ENCODE measurements at places on chromosomes 5 and 9.

- no peak for DNase-seq
Measured at GRCh38 chr9:134282138-134282650, 44.1 kb upstream of the RXRA start.

GRCh38 chr5:75608870-75609269 lies 2.4 kb upstream of the ANKDD1B start:
- DNase-seq, result no peak

DNA sequence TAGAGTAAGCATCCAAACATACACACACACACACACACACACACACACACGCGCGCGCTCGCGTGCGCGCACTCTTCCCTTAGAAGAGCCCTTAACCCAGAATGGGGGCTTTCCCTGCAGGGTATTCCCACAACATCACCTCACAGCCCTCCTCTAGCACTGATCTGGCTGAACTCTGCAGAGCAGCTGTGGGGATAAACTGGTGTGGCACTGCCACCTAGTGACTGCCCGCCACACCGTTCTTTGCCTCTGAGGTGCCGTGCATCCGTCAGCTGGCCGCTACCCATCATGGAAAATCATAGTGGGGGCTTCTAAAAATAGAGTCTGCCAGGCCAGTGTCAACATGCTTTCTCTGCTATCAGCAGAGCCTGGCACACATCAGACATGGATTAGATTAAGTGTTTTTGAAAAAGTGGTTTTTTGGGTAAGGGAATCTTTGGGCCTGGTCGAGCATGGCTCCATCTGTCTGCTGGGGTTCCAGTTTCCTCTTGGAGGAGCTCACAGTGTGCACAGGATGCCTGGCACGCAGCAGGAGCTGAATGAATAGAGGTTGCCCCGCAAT lies 88.1 kb downstream of the KCNN2 start:
- DNase-seq, result peak; percentile 62

GRCh38 chr5:149959406-149960236 lies 937 bp upstream of the SLC26A2 start:
- DNase-seq, result peak; percentile 90

GRCh38 chr5:91528831-91529230 lies 145.7 kb upstream of the ARRDC3 start:
- no peak for DNase-seq

- DNase-seq, result no peak
Measured at GRCh38 chr5:137201876-137202275, 297.2 kb downstream of the SPOCK1 start.

DNA sequence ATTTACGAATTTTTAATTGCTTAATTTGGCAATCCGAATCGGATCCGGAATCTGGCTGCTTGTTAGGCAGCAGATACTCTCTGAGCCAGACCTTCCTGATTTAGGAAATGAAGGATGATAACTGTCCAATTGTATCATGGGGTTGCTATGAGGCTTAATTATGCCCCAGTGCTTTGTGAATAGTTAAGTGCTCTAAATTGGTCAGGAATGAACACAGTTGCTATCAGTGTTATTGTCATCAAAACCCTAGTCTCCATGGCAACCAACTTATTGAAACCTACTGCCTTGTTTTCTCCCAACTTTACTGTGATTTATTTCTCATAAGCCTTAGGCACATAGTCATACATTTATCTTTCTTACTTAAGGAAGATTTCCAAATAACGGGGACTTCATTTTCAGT lies 47.9 kb downstream of the MAMDC2 start:
- DNase-seq, result no peak

DNA sequence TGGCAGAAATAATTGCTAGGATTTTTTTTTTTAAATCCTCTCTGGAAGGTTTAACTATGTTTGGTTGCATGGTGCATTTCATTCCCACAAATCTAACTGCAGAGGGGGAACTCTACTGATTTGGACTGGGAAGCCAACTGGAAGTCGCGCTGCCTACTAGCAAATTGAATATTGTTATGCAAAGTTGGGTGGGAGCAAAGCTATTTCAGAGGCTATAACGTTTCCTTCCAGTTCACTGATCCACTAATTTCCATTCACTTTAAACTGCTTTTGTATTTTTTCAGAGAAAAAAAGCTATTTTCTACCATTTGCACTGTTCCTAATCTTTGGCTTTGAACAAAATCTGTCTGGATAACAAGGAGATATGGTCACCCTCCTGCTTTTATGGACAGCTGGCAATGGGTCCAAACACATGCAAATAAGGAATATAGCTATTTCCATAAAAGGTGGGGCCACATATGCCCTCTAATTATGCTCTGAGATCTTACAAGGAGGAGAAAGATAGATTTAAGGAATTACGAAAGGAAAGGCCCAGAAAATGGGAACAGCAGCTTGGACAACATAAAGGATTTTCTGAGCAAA lies 40.1 kb downstream of the MACIR start:
- DNase-seq, result no peak

- DNase-seq, result no peak
Measured at GRCh38 chr9:75422944-75423522, 334.7 kb downstream of the OSTF1 start.

- DNase-seq, result no peak
Measured at GRCh38 chr5:154444556-154445421, 1.0 kb upstream of the SAP30L start.

GRCh38 chr9:81156381-81156780 lies 533.0 kb downstream of the TLE1 start:
- DNase-seq, result no peak

DNA sequence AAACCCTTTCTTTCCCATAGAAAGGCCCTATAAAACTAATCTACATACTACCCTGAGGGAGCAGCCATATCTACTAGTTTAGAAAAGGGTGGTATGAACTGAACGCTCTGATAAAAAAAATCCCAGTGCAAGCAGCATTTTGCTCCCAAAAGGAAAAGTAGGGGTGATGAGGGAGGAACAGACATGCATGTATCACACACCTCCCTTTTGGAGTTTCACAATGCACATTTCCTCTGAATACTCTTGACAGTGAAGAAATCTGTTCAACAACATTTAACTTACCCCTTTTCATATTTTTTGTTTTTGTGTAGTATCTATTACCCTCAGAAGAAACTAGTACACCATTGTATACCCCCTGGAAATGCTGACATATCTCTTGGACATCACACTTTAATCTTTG lies 411.4 kb downstream of the MAT2B start:
- peak; percentile 39 for DNase-seq

- peak; percentile 76 for DNase-seq
Measured at GRCh38 chr5:114419959-114420358, 58.1 kb downstream of the KCNN2 start.

DNA sequence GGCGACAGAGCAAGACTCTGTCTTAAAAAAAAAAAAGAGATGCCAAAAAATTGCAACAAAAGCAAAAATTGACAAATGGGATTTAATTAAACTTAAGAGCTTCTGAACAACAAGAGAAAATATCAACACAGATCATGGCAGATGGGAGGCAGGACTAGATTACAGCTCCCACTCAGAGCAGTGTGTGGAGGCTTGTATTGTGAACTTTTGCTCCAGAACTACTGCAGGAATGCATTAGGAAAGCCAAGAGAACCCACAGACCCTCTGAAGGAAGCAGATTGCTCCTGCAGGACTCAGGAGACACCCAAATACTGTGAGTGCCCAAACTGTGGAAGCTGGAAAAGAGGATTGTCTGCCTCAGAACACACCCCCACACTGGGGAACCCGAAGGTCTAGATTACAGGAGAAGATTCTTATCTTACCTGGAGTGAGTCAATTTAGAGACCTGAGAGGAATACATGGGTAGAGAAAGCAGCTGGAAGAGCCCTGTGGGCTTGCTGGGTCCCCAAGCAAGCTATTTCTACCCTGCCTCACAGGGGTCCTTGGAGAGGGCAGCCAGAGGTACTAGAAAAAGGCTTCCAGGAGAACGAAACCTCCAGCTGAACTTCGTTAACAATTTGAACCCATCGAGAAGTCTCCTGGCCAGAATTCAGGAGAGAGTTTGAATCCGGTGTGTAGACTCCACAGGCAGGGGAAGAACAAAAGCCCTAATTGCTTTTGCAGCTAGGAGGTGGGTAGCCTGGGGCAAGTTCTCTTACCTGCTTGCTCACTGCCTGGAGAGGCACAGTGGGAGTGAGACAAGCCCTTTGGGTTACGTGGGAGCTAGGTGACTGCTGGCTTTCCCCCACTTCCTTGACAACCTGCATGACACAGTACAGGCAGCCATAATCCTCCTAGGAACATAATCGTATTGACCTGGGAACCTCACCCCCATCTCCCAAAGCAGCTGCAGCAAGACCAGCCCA lies 593.4 kb upstream of the RGMB start:
- peak; percentile 61 for DNase-seq

- no peak for DNase-seq
Measured at GRCh38 chr5:34511915-34512314, 144.2 kb upstream of the RAI14 start.

- no peak for DNase-seq
Measured at GRCh38 chr5:167870055-167870454, 421.4 kb upstream of the WWC1 start.

DNA sequence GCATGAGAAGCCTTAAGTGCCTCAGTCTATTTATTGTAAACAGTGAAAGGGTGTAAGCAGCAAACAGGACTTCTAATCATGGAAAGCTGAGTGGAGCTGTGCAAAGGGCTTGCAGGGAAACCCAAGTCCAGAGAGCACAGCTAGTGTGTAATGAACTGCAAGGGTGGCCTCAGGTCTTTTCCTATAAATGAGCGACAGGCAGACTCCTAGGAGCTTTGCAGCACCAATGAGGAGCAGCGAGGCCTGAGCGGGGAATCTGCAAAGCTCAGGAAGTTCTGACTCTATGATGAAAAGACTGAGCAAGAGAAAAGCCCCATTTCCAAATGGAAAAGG lies 250.1 kb upstream of the MAP3K1 start:
- no peak for DNase-seq

- no peak for DNase-seq
Measured at GRCh38 chr5:153342487-153342886, 148.0 kb upstream of the GRIA1 start.

DNA sequence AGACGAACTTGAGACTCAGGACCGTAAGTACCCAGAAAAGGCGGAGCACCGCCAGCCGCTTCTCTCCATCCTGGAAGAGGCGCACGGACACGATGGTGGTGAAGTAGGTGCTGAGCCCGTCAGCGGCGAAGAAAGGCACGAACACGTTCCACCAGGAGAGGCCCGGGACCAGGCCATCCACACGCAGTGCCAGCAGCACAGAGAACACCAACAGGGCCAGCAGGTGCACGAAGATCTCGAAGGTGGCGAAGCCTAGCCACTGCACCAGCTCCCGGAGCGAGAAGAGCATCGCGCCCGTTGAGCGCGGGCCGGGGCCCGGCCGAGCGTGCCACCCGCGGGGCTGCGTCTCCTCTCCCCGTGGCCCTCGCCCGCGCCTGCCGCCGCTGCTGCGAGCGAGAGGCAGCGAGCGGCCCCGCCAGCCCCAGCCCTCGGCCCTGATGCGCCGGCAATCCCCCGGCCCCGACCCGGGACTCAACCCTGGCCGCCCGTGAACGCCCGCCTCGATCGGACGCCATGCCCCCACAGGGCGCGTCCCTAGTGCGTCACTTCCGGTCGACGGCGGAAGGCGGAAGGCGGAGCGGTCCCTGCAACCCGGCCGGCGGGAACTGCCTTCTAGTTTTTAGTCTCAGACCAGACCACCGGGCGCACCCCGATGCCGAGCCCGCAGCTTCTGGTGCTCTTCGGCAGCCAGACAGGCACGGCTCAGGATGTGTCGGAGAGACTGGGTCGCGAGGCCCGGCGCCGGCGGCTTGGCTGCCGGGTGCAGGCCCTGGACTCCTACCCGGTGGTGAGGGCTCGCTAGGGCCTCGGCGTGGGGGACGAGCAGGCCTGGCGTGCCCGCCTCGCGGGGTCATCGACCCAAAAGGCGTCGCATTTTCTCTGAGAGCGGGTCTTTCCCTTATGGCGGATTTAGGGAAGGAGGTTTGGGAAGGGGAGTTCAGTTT lies at the start of the genes NDOR1 and TMEM203:
Gene NDOR1 (plus strand): TSS at position 575 of the 944 bp plus-strand sequence. CDS start 78 bp downstream, at position 653.
Gene TMEM203 (minus strand): TSS at position 523 of the 944 bp plus-strand sequence. CDS start 234 bp downstream, at position 289.
- peak; percentile 83 for DNase-seq

- DNase-seq, result peak; percentile 52
Measured at GRCh38 chr9:121972501-121972981, 120.6 kb downstream of the TTLL11 start.

GRCh38 chr9:129383561-129384490 lies 205.8 kb upstream of the IER5L start:
- DNase-seq, result peak; percentile 78

DNA sequence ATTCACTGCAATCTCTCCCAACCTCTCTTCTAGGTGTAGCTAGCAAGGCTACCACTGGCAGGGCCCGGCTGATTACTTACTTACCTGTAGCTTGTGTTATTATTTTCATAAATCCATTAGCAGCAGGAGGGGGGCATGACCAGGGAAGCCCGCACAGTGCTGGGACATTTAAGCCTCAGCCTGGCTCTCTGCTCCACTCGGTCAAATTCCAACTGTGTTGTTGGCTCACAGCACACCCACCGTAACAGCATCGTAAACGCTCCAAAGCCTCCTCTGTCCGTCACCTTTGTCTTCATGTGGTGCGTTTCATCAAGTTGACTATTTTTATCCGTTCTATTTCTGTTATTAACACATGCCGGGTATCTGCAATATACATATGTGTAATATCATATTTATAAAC lies 264.7 kb downstream of the NSG2 start:
- no peak for DNase-seq

GRCh38 chr5:67306965-67307607 lies 110.5 kb upstream of the CD180 start:
- peak; percentile 25 for DNase-seq

DNA sequence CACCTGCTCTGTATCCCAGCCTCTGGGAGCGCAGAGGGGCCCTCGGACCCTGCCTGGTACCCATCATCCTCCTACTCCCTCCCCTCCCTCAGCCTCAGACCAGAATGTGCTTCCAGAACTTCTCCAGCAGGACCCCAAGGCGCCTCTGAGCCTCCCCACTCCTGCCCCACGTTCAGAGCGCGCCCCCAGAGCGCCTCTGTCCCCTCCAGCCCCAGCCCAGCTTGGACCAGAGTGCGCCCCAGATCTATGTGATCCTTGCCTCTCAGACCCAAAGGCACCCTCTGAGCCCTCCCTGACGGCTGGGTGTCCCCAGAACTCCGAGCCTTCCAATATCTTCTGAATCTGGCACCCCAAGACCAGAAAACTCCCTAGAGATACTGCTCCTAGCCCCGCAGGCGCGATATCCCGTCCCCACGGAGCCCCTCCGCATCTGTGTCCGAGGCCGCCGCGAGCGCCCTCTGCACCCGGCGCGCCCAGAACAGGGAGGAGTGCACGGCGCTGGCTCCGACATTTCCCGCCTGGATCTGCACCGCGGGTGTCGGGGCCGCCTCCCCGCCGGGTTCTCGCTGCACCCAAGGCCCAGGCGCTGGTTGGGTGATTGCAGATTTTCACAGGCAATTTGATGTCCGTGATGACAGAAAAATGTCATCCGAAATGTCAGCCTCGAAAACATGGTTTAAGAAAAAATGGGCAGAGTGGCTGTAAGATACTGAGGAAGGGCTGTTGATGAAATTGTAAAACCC lies 522 bp downstream of the BHMT start:
- no peak for DNase-seq

DNA sequence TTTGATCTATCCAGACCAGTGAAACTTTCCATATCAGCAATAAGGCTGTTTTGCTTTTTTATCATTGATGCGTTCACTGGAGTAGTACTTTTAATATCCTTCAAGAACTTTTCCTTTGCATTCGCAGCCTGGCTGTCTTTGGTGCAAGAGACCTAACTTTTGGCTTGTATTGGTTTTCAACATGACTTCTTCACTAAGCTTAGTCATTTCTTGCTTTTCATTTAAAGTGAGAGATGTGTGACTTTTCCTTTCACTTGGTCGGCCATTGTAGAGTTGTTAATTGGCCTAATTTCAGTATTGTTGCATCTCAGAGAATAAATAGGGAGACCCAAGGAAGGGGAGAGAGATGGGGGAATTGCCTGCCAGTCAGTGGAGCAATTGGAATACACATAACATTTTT lies 26.4 kb upstream of the CMYA5 start:
- no peak for DNase-seq
